ENCODE measurements at places on chromosomes 3 and 15.
A peak's percentile ranks its signal among the peaks of the same experiment; 100 is the strongest.

DNA sequence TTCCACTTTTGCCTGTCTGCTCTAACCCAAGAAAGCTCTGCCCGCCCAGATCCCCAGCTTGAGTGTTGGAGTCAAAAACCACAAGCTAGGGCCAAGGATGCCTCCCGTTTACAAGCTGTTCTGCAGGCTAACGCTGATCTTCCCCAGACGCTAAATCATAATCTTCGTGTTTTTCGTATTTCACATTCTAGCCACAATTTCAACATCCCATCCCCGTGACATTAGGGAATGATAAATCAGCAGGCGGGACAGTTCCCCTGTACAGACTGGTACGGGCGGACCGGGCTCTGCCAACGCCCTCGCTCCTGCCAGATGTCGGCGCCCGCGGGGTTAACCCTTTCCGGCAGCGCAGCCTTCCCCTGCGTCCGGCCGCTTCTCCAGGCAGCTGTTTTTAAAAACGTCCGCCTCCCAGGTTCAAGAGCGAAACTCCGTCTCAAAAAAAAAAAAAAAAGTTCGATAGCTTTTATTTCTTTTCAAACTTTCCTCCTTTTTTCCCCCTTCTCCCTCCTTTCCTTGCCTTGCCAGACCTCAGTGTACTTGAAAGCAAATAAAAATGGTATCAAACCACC lies 81.0 kb upstream of the BNC1 start:
- DNase-seq = no peak

- DNase-seq = no peak
These were observed 1011.7 kb downstream of the SQOR start for GRCh38 chr15:46646490-46646889.

GRCh38 chr15:50830477-50831354 lies 65.2 kb upstream of the SPPL2A start:
- DNase-seq = no peak

DNA sequence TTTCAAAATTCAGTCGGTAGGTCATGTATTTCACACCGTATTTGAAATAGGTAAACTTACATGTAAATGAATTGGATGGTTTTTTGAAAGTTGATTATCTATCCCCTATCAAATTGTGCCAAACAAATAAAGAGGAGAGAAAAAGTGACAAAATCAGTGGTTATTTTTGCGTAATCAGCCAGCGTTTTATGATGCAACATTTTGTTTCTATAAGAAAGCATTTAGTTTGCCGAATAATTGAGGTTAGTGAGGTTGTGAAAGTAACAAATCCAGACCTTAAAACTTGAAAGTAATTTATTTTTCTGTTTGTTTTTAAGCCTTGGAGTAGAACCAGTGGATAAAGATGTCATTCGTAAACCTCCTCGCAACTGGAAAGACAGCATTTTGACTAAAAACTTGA lies 29.3 kb downstream of the ASTE1 start:
- DNase-seq = no peak

GRCh38 chr3:145952536-145952935 lies 208.4 kb downstream of the PLOD2 start:
- DNase-seq = no peak

GRCh38 chr3:118501152-118501551 lies 533.5 kb downstream of the IGSF11 start:
- DNase-seq = peak; percentile 21

- no peak for DNase-seq
These were observed 40.4 kb downstream of the ETFA start for GRCh38 chr15:76270876-76271275.

DNA sequence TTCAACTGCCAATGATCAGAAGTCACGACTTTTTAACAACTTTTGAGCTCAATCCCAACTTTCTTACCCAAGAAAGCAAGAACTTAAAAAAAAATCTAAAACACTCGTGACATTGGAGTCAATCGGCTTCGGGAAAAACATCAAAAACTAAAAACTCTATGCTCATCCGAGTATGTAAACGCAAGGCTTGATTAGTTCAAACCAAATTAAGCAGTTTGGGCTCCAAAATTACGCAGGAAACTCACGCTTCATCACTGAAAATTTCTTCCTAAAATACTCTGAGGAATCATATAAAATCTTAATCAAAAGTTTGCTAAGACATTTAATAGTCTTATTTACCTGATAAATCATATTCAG lies 1.6 kb downstream of the TRA2B start:
- DNase-seq = no peak

DNA sequence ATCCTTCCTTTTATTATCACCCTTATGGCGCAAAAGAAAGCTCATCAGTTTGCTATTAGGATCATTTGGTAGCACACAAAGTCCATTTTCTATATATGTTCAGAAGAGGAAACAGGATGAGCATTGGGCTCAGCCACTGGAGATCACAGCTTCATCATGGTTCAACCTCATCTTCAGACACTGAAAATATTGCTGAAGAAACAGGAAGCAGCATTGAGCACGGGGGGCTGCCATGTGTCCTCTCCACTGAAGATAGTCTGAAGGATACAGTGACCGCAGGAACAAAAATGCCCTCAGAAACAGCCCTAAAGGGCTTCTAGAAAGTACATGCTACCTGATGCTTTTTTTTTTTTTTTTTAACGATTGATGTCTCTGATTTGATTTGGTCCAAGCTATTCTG lies 835.3 kb upstream of the CFAP20DC start:
- no peak for DNase-seq

DNA sequence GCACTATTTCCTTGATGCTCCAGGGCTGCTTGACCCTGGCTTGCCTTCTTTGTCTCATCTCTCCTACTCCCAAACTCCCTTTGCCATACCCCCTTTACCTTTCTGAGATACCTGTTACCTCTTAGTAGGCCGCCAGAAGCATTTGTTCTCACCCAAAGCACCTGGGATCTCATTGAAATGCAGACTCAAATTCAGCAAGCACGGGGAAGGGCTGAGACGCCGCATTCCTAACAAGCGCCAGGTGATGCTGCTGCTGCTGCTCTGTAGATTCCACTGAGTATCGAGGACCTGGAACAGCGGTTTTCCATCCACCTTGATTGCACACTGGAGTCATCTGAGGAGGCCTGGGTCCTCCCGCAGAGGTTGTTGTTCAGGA lies 91.8 kb downstream of the TMEM266 start:
- no peak for DNase-seq

- no peak for DNase-seq
These were observed 28.8 kb upstream of the SYNM start for GRCh38 chr15:99076109-99076508.

DNA sequence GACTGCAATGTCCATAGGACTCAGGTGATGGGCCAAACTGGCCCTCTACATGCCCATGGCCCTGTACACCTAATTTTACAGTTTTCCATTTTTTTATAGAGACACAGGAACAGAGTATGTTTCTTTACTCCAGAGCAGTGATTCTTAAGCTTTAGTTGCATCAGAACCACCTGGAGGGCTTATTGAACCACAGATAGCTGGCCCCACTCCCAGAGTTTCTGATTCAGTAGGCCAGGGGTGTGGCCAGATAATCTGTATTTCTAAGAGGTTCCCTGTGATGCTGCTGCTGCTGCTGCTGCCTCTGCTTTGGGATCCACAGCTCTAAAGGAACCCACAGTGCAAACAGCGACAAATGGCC lies 5.1 kb downstream of the RBP1 start:
- peak; percentile 85 for DNase-seq

- DNase-seq = no peak
These were observed 103.6 kb downstream of the TGFBR2 start for GRCh38 chr3:30710017-30710416.

DNA sequence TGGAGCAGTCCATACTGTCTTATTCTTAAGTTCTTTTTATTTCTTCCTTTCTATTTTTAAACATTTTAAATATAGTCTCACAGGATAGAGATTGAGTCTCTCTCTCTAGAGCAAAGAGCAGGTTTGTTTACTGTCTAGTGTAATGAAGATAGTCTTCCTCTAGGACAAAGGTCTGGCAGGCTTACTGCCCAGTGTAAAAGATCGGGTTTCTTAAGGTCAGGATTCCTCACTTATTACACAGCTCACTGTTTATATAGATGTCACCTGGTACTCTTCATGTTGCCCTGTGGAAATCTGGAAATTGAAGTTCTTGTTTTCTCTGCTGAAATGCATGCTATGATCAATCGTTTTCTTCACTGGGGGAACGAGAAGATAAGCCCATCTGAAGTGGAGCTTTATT lies 76.0 kb downstream of the ZBBX start:
- no peak for DNase-seq

DNA sequence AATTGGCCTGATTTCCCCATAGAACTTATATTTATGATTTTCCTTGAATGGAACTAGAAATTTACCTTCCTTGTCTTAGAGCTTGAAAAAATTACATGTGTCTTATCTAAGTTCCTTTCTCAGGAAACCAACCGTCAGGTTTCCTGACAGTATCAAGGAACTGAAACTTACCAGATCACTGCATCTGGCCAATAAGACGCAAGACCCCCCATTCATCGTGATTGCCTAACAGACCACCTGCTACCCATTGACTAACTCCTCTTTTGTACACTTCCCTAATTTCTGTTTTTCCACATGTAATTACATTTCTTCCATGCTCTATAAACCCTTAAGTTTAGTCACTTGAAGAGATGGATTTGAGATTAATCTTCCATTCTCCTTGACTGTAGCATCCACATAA lies 517.2 kb upstream of the CBLB start:
- no peak for DNase-seq

- no peak for DNase-seq
These were observed 160.0 kb upstream of the TLE3 start for GRCh38 chr15:70257573-70258248.

DNA sequence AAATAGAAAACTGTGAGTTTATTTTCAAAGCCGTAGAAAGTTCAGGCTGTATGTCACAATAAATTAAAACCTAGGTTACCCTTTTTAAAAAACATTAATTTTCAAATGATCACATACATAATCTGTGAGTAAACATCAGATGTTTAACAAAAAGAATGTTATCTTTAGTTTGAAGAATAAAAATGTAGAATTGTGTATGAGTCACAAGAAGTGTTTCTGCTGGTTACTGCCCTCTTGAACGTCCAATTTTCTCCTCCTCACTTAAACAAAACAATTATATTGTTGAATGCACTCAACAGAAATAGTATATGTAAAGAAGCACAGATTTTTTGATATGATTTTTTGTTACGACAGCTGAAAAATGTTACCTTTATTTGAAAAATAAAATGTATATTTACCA lies 855.1 kb downstream of the ROBO1 start:
- DNase-seq = no peak

DNA sequence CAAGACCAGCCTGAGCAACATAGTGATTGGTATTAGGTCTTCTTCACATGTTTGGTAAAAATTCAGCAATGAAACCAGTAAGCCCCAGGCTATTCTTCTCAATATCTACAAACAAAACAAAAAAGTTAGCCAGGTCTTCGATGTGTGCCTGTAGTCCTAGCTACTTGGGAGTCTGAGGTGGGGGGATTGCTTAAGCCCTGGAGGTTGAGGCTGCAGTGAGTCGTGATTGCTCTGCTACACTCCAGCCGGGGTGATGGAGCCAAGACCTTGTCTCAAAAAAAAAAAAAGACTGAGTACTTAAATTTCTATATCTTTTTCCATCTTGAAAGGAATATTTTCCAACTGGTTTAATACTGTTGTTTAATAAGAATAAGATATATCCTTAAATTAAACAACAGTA lies 106.8 kb downstream of the MBNL1 start:
- DNase-seq = no peak

DNA sequence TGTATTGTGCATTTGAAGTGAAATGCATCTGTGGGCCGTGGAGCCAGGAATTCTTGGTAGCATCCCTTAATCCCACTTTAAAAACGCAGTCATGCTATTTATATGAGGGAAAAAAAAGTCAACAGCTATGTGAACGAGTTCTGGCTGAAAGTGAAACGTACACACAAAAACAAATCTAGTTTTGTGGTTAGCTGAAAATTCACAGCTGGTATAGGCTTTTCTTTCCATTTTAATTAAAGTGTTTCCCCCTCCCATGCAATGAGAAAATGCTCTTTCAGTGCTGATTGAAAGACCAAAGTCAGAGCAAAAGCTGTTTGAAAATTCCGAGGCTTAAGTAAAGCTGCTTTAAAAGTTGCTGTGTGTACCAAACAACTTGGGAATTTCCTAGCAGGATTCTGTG lies 297.4 kb downstream of the PLCL2 start:
- no peak for DNase-seq

DNA sequence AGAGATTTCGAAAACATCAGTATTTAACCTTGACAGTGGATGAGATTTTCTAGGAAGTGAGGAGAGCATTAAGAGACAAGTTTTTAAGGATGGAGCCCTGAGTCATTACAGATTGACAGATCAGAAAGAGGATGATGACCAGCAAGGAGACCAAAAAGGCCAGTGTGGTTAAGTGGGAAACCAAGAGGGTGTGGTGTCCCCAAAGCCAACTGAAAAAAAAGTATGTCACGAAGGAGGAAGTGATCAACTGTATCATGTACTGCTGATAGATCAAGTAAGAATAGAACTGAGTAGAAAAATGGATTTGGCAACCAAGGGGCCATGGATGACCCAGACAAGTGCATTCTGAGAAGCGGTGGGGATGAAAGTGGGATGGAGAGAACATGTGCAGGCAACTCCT lies 491.8 kb downstream of the FHIT start:
- DNase-seq = no peak

DNA sequence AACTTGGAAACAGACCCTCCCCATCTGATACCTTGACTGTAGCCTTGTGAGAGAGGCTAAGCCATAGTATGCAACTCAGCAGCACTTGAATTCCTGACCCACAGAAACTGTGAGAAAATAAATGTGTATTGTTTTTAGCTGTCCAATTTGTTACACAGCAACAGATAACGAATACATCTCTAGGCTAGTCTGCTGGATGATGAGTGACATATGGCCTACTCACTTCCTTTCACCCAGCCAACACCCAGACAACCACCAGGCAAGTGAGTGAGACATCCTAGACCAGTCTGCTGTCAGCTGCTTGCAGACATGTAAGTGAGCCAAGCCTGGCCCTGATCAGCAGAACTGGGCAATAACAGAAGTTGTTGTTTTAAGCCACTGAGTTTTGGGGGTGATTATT lies 19.2 kb upstream of the SMAD6 start:
- no peak for DNase-seq

GRCh38 chr3:32009101-32009500 lies 27.6 kb downstream of the ZNF860 start:
- no peak for DNase-seq
